Fibroblast of lung (primary cell): ENCODE measurements at places on chromosomes 5 and 9.

DNA sequence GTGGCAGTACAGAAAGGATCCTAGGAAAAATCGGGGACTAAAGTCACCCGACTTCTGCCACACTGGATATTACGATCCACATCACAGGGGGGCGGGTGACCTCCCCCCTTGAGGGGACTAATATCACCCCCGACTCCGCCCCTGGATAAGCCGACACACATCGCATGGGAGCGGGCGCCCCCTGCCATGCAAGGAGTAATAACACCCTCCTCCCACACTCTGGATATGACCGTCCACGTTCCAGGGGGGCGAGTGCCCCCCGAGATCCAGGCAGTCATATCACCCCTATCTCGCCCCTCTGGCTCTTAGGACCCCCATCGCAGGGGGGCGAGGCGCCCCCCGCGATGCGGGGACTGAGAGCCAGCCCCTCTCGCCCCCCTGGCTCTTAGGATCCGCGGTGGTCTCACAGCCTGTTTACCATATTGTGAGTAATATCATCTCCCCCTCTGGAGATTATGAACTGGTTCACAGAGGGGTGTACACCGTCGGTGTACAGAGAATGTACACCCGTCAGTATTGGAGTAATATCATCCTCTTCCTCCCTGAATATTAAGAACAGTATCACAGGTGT lies 423.0 kb downstream of the DIRAS2 start:
- H3K27me3 ChIP-seq = no peaks in the 10 kb centered on the region
- H3K27ac ChIP-seq = no peak overlapping the region
- H3K4me3 ChIP-seq = no peak overlapping the region
- no peaks in the 10 kb centered on the region for H3K36me3 ChIP-seq
- no peaks in the 10 kb centered on the region for H3K4me1 ChIP-seq

- H3K27me3 ChIP-seq = no peaks in the 10 kb centered on the region
- no peaks in the 10 kb centered on the region for H3K36me3 ChIP-seq
- no peak overlapping the region for H3K4me3 ChIP-seq
- DNase-seq = no peak
- no peak overlapping the region for H3K27ac ChIP-seq
- no peaks in the 10 kb centered on the region for H3K4me1 ChIP-seq
These were observed 368.0 kb upstream of the WWC1 start for GRCh38 chr5:167923396-167923795.

- no peak for DNase-seq
- no peak overlapping the region for H3K4me3 ChIP-seq
- H3K27ac ChIP-seq = no peak overlapping the region
- H3K36me3 ChIP-seq = no peaks in the 10 kb centered on the region
- H3K4me1 ChIP-seq = peaks cover 4% of the 10 kb centered on the region
These were observed 15.7 kb downstream of the TPPP start for GRCh38 chr5:677131-678101.

- H3K4me3 ChIP-seq = peak overlapping the region; percentile 14
- H3K36me3 ChIP-seq = no peaks in the 10 kb centered on the region
- peak overlapping the region; percentile 2 for H3K27ac ChIP-seq
- H3K4me1 ChIP-seq = peaks cover 12% of the 10 kb centered on the region
These were observed 14.6 kb upstream of the PPP2CA start for GRCh38 chr5:134240421-134240962.

DNA sequence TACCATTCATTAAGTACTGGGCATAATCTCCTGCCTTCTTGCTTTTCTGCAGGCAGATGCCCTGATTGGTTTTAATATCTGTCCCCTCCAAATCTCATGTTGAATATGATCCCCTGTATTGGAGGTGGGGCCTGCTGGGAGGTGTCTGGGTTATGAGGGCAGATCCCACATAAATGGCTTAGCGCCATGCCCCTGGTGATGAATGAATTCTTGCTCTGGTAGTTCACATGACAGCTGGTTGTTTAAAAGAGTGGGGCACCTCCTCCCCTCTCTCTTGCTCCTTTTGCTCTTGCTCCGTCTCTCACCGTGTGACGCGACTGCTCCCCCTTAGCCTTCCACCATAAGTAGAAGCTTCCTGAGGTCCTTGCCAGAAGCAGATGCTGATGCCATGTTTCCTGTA lies 564.0 kb upstream of the BRINP1 start:
- no peak for DNase-seq
- H3K27me3 ChIP-seq = no peaks in the 10 kb centered on the region
- no peak overlapping the region for H3K27ac ChIP-seq
- H3K4me3 ChIP-seq = no peak overlapping the region

DNA sequence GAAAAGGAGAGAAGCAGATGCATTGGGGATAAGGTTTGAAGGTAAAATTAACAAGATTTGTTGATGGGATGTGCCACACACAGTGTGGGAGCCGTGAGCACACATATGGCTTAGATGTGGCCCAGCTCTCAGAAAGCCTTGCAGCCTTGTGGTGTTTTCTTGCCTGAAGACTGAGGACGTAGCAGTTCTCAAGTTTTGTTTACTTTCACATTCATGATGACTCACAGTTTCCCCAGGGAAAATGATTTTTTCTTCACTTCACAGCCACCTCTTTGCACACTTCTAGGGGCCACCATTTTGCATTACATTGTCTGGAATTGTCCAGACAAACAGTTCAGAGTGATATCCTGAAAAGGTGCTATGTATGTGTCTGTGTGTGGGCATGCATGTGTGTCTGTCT lies 126.2 kb downstream of the BASP1 start:
- H3K4me1 ChIP-seq = no peaks in the 10 kb centered on the region
- H3K27me3 ChIP-seq = no peaks in the 10 kb centered on the region
- DNase-seq = peak; percentile 93
- no peak overlapping the region for H3K27ac ChIP-seq
- no peaks in the 10 kb centered on the region for H3K36me3 ChIP-seq
- no peak overlapping the region for H3K4me3 ChIP-seq

DNA sequence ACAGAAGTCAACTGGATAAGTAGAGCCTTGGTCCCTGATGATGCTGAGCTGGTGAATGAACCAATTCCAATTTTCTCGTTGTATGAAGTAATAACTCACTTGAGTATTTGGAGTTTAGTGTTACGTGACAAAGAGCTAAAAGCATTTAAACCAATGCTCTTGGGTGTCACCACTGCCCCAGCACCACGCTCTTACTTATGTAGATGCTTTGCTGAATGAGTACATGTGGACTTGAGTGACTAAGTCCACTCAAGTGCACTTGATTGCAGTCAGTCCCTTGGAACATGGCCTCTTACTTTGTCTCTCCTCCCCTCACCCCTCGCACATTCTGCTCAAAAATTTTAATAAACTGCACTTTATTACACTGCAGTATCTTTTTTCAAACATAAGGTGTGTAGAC lies 184.0 kb downstream of the MAN2A1 start:
- H3K4me1 ChIP-seq = peaks cover 2% of the 10 kb centered on the region
- no peak overlapping the region for H3K27ac ChIP-seq
- H3K27me3 ChIP-seq = no peaks in the 10 kb centered on the region
- no peak overlapping the region for H3K4me3 ChIP-seq
- DNase-seq = peak; percentile 76
- no peaks in the 10 kb centered on the region for H3K36me3 ChIP-seq

GRCh38 chr9:137188086-137188489 lies 272 bp downstream of the ANAPC2 start:
- no peak for DNase-seq
- peak overlapping the region; percentile 92 for H3K27ac ChIP-seq
- H3K36me3 ChIP-seq = peaks cover 31% of the 10 kb centered on the region
- H3K27me3 ChIP-seq = no peaks in the 10 kb centered on the region

GRCh38 chr9:89755821-89756220 lies 151.0 kb downstream of the GADD45G start:
- H3K36me3 ChIP-seq = no peaks in the 10 kb centered on the region
- no peak overlapping the region for H3K4me3 ChIP-seq
- H3K4me1 ChIP-seq = no peaks in the 10 kb centered on the region
- DNase-seq = peak; percentile 89
- no peaks in the 10 kb centered on the region for H3K27me3 ChIP-seq

GRCh38 chr9:71734950-71735349 lies 33.4 kb downstream of the CEMIP2 start:
- DNase-seq = peak; percentile 21
- no peak overlapping the region for H3K27ac ChIP-seq
- H3K4me3 ChIP-seq = no peak overlapping the region
- H3K4me1 ChIP-seq = peaks cover 5% of the 10 kb centered on the region
- H3K27me3 ChIP-seq = no peaks in the 10 kb centered on the region
- H3K36me3 ChIP-seq = no peaks in the 10 kb centered on the region

GRCh38 chr5:118791926-118792734 lies 196.2 kb downstream of the DTWD2 start:
- H3K4me3 ChIP-seq = no peak overlapping the region
- peak; percentile 86 for DNase-seq
- H3K4me1 ChIP-seq = no peaks in the 10 kb centered on the region
- no peaks in the 10 kb centered on the region for H3K36me3 ChIP-seq
- no peaks in the 10 kb centered on the region for H3K27me3 ChIP-seq
- no peak overlapping the region for H3K27ac ChIP-seq

DNA sequence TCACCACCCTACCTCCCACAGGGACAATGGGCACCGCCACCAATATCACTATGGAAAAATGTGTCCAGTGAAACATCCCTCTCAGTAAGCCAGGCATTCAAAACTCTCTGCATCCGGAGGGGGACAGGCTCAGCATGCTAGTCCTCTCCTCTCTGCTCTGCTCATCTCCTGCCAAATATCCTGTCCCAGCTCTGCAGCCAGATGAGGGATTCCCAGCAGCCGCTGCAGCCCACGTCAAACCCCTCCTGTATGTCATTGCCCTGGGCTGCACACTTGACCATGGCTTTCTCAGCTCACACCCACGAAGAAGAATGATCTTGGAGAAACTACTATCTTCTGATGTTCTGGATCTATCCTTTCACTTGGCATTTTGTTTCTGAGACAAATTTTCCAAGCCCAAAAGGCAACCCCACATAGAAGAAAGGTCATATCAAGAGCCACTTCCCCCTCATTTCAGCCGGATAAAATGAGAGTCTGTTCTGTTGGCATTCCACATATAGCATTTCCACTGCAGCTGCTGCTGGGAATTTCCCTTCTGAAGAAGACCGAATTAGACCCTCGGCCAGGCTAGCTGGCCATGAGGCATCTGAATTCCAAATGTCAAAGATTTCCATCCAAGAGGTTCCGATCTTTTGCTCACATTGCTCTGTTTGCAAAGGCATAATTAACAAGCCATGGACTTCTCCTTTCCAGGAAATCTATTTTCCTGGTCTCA lies 338.0 kb downstream of the ACTL7B start:
- no peaks in the 10 kb centered on the region for H3K4me1 ChIP-seq
- H3K4me3 ChIP-seq = no peak overlapping the region
- H3K27me3 ChIP-seq = no peaks in the 10 kb centered on the region
- no peak overlapping the region for H3K27ac ChIP-seq
- no peak for DNase-seq

- no peaks in the 10 kb centered on the region for H3K27me3 ChIP-seq
- peaks cover 11% of the 10 kb centered on the region for H3K4me1 ChIP-seq
- no peak for DNase-seq
- no peak overlapping the region for H3K27ac ChIP-seq
- H3K36me3 ChIP-seq = no peaks in the 10 kb centered on the region
These were observed 114.5 kb upstream of the LPAR1 start for GRCh38 chr9:111152614-111153406.

GRCh38 chr9:2622461-2623287 lies 1.1 kb downstream of the VLDLR start:
- peak; percentile 18 for DNase-seq
- H3K27me3 ChIP-seq = no peaks in the 10 kb centered on the region
- H3K27ac ChIP-seq = peak overlapping the region; percentile 16
- H3K4me3 ChIP-seq = peak overlapping the region; percentile 65

DNA sequence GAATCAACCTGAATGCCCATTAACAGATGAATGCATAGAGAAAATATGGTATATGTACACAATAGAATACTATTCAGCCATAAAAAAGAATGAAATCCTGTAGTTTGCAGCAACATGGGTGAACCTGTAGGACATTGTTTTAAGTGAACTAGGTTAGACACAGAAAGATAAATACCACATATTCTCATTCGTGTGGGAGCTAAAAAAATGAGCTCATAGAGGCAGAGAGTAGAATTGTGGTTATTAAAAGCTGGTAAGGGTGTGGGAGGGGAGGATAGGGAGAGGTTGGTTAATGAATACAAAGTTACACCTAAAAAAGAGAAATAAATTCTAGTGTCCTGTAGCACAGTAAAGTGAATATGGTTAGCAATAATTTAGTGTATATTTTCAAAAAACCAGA lies 23.5 kb downstream of the PTTG1 start:
- no peaks in the 10 kb centered on the region for H3K4me1 ChIP-seq
- H3K27ac ChIP-seq = no peak overlapping the region
- no peak overlapping the region for H3K4me3 ChIP-seq
- H3K27me3 ChIP-seq = peaks cover 3% of the 10 kb centered on the region

DNA sequence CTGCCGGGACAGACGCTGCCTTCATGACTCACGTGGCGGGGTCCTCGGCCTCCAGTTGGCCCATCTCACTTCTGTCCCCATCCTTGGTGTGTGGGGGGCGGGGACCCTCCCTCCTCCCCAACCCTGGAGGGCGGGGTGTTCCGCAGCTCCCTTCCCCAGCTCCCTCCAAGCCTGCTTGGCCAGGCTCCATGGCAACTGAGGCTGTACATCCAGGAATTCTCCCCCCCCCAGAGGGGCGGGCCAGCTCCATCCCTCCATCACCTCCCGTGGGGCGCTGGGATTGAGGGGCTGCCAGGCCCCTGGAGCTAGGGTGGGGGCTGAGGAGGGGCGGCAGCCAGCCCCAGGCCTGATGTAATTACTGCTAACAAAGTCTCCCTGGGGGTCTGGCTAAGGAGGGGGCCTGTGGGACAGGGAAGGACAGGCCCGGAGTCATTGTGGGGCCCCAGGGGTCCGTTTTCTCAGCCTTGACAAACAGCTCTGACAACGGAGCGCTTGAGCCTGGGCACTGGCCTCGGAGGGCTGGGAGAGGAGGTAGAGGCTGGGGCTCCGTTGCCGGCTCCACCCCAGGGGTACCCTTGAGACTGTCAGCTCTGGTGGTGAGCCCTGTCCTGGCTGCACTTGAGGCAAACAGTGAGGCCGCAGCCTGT lies 8.0 kb downstream of the DIPK1B start:
- no peaks in the 10 kb centered on the region for H3K27me3 ChIP-seq
- no peak overlapping the region for H3K27ac ChIP-seq
- no peak overlapping the region for H3K4me3 ChIP-seq
- DNase-seq = peak; percentile 41
- peaks cover 3% of the 10 kb centered on the region for H3K4me1 ChIP-seq
- peaks cover 21% of the 10 kb centered on the region for H3K36me3 ChIP-seq

- H3K27me3 ChIP-seq = no peaks in the 10 kb centered on the region
- no peak for DNase-seq
- H3K4me3 ChIP-seq = no peak overlapping the region
These were observed 1026.1 kb upstream of the DMAC1 start for GRCh38 chr9:8825585-8826147.

DNA sequence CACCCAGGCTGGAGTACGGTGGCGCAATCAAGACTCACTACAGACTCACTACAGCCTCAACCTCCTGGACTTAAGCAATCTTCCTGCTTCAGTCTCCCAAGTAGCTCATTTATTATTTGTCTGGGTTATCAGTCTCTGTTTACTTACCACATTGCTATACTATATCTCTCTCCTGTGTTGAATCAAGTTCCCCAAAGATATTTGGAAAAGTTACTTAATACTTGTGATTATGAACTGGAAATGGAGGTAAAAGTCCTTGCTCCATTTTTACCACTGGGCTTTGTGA lies 55.6 kb downstream of the ANGPTL2 start:
- H3K4me1 ChIP-seq = peaks cover 6% of the 10 kb centered on the region
- H3K4me3 ChIP-seq = no peak overlapping the region
- no peaks in the 10 kb centered on the region for H3K27me3 ChIP-seq
- H3K36me3 ChIP-seq = no peaks in the 10 kb centered on the region
- DNase-seq = peak; percentile 45

GRCh38 chr5:141430332-141431113 lies at the start of gene PCDHGA12:
Gene PCDHGA12, plus strand, starts transcription at chr5:141430507. Its CDS starts 253 bp downstream, at chr5:141430760.
- no peaks in the 10 kb centered on the region for H3K4me1 ChIP-seq
- no peaks in the 10 kb centered on the region for H3K27me3 ChIP-seq
- peak within 1 kb of the TSS; percentile 32 for H3K4me3 ChIP-seq

GRCh38 chr9:129023036-129023907 lies 4.9 kb downstream of the SH3GLB2 start:
- H3K36me3 ChIP-seq = no peaks in the 10 kb centered on the region
- H3K4me3 ChIP-seq = no peak overlapping the region
- H3K27me3 ChIP-seq = no peaks in the 10 kb centered on the region
- H3K4me1 ChIP-seq = peaks cover 11% of the 10 kb centered on the region
